Islet precursor cell (in vitro differentiated cells): ENCODE measurements at places on chromosomes 1 and 21.
A peak's percentile ranks its signal among the peaks of the same experiment; 100 is the strongest.

DNA sequence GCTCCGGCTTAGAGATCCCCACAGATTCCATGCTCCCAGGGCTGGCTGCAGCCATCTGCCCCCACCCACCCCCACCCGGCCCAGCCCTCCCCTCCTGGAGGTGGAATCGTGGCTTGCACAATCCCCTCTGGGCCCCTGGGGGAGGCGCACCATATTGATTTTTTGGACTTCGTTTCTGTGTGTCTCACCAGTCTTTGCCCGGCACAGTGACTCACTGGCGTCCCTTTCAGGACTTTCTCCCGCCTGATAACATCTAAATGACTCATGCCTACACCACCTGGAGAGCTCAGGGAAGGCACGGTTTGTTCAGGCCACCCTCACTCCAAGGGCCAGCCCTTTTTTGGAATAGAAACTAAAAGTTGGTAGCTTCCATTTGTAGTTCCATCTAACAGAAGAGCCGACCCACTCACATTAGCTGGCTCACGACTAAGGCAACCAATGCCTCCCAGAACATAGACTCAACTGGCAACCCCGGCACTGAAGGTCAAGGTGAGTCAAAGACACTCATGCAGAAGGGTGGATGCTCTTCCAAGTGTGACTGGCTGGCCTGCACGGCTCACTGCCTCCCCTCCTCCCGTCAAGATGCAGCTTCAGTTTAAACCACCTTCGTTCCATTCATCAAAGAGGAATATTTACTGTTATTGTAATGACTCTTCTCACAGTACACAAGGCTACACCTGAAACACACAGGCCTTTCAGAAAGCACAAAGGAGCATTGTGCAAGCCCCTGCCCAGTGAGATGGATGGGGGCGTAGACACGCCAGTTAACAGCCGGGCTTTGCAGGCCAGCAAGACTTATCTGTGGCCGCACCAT is 18.1 kb upstream of the ETS2 start:
- DNase-seq: peak; percentile 95

- DNase-seq: no peak
These were observed 5.8 kb downstream of the SHISA4 start for GRCh38 chr1:201894343-201895119.

- DNase-seq: peak; percentile 50
These were observed 927.9 kb upstream of the B3GALT2 start for GRCh38 chr1:194114288-194114687.

- peak; percentile 93 for DNase-seq
These were observed at the start of gene GNG12 for GRCh38 chr1:67832737-67833601. Gene GNG12 (minus strand): TSS chr1:67833467. CDS start chr1:67707686, 125,781 bp downstream.

DNA sequence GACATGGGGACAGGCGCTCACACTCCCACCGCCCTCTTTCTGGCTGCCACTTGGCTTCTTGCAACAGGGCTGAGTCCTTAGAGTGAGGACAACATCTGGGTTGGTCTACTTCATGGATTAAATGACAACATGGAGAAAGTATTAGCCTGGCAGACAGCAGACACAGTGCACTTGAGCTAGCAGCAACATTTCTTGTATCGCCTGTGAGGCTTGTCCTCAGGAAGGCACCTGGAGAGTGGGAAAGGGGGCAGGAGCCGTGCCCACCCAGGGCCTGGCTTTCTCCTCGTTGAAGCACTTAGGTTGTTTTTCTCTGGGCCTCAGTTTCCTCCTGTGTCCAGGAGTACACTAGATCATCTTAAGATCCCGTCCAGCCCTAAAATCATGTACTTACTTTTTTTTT is 3.7 kb downstream of the ELF3 start:
- no peak for DNase-seq

GRCh38 chr1:165877940-165878556 is 50.6 kb downstream of the UCK2 start:
- DNase-seq: no peak

- DNase-seq: no peak
These were observed 7.4 kb upstream of the PRDM16 start for GRCh38 chr1:3061566-3061965.

DNA sequence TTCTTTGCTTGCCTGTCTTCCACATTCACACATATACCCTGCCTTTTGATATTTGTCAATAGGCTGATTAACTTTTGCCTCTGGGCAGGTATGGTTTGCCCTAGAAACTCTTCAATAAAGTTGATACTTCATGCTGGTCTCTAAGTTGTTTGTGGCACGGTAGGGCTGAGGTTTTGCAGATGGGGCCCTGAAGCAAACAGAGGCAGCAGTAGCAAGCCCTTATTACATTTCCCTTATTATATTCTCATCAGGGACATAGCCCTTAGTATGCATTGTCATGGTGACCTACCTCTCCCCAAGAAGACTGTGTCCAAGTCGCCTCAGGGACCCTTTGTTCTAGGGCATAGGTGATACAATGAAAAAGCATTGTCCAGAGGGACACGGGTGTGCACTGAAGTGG is at the start of gene OR6P1:
Gene OR6P1, minus strand, starts transcription at position 101 of the 400 bp plus-strand sequence. CDS start 6,976 bp downstream, outside the sequence.
- DNase-seq: no peak

DNA sequence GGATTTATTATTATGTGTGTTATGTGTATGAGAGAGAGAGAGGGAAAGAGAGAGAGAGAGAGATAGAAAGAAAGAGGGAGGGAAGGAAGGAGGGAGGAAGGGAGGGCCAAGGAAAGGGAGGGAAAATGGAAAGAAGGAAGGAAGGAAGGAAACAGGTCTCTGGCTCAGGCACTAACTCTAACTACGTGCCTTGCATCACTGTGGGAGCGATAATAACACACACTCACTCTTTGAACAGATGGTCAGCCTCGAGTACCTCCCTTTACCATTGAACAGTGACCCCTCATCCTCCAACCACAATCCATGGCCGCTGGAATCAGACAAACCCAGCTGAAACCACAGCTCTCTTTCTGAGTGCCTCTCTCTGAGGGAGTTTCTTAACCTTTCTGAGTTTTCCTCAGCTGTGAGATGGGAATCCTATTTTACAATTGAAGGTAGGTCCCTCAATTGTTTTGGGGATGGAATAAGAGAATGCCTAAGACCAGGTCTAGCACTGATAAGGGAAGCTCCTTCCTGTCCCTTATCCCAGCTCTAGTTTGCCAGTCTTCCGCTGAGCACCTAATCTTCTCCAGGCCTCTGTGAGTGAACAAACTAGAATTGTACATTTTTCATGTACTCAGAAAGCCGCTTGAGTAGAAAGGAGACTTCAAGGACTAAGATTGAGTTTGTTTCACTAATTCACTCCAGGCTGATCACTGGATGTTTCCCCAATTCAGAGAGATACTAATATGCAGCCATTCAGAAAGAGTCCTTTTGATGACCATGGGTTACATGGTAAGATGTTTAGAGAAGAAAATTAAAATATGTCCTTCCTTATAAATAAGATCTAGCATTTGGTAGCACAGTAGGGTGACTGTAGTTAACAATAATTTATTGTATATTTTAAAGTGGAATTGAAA is 62.8 kb downstream of the IRF2BP2 start:
- no peak for DNase-seq

GRCh38 chr1:39106801-39107327 is 80.7 kb downstream of the NDUFS5 start:
- DNase-seq: peak; percentile 52

DNA sequence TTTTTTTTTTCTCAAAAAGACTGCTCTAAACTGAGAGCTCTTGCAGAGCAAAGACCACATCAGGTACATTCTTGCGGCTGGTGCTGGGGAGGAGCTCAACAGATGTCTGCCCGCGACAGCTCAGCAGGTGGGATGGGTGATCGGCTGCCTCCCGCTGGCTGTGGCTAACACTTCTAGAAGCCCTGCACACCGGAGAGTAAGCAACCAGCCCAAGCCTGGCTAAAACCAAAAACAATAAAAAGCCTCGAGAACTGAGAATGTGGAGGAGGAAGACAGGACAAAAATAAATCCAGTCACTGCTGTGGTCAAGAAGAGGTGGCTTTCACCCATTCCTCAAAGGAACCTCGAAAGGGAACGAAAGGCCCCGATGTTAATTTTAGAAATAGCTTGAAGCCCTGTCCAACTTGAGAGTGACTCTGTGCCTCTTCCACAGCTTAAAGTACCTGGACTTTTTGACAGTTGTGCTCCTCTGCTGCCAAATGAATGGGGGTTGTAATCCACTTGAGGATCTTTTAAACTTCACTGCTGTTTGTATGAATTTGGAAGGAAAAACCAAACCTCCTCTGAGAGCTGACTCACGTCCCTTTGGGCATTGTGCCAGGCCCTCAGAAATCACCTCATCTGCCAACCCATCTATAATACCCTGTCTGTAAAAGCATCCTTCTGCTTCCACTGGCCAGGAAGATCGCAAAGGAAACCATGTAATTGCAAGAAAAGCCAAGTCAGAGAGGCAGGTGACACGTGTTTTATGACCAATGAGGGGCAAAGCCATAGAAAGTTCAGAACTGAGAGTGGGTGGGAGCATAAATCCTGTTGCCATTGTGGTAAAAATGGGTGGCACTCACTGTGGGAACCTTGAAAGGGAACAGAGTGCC is 78.6 kb downstream of the KCNN3 start:
- no peak for DNase-seq

GRCh38 chr1:2479186-2479585 is 3.1 kb downstream of the PLCH2 start:
- no peak for DNase-seq

DNA sequence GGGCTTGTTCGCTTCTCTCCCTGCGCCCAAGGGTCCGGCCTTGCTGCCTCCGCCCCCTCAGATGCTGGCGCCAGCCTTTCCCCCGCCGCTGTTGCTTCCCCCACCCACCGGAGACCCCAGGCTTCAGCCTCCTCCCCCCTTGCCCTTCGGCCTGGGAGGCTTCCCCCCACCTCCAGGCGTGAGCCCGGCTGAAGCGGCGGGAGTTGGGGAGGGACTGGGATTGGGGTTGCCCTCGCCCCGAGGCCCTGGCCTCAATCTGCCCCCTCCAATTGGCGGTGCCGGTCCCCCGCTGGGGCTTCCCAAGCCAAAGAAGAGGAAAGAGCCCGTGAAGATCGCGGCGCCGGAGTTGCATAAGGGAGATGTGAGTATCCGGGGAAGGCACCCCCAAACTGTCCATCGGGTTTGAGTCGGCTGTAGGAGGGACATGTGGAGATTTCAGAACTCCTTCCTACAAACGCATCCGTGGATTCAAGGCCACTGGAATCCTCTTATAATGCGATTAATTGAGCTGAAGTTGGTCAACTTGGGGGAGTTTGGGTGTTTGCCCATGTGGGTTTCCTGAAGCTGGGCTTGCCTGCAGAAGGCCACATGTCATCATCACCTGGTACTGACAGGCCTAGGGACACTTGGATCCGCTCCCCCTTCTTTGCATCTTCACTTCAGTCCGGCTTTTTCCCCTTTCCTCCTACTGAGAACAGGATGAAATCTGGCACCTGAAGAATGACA is 707 bp downstream of the PRCC start:
- DNase-seq: peak; percentile 54

DNA sequence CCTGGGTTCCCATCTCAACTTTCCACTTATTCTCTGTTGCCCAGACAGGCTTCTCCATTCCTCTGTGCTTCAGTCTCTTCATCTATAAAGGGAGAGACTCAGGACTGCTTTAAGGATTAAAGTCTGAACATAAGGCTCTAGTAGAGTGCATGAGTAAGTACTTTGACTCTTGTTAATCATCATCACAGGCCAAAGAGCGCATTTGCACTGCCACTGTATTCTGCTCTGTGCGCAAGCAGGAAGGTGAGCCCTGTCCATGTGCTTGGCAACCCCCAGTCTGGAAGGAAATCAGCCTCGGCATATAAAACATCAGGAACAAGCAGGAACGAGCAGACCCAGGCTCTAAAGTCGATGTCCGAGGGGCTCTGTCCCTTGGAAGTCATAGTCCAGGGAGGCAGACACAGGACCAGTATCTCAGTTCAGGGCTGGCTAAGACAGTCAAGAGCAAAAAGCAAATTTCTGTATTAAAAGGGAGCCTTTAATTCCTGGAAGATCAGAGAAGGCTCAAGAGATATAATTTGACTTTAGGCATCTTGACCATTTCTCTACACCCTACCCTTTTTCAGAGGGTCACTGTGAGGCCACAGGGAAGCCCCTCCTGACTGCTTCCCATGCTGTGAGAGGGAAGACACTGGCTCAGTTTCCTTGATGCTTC is 131.2 kb downstream of the TRABD2B start:
- no peak for DNase-seq
